Stimulated activated CD4-positive, alpha-beta T cell treated with anti-CD3 and anti-CD28 coated beads, Interleukin-15, amount 100 ng/mL, for 1 hour (primary cell): ENCODE measurements at places on chromosomes 3 and 15.

DNA sequence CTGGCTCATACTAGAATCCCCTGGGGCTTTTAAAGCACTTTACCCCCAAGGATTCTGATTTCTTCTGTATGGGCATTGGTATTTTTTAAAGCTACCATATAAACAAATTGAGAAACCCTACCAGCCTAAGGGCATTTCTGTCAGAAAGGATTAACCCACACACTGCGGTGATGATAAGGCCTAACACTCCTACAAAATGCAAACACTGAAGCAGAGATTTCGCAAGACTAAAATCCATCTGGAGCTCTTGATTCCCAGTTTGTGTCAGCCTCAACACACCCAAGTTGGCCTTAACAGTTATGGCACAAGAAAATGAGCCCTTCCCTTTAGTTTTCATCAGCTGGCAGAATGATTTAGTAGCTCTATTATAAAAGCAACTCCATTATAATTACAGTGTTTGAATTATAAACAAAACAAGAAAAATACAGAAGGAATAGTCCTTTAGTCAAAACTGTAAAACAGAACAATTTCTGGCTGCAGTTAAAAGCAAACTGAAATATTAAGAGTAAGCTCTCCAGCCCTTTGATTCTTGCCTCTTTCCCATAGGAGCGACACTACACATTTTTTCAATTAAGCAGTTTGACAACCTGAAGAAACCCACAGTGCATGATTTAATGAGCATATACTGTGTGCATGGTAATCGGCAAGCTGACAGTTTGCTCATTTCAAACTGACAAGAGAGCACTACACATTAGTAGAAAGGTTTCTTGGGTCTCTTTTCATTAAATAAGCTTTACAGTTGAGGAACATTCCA, 441.2 kb downstream of the FHIT start:
- no peak for DNase-seq

DNA sequence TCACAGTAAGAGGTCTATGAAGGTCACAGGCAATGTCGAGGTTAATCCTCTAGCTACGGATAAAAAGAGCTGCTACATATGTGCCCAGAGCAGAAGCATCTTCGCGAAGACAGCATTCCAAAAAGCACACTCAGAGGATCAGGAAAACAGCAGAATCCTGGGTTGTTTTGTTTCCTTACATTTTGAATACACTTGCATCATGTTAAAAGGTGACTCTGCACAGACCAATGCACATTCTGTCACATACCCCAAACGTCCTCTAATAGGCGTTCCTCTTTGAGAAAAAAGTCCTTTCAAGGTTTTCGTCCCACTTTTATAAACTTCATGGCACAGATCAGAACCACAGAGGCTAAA, 52.7 kb downstream of the VGLL4 start:
- DNase-seq = no peak

- DNase-seq = no peak
These were observed 5.2 kb downstream of the SST start for GRCh38 chr3:187665010-187665409.

DNA sequence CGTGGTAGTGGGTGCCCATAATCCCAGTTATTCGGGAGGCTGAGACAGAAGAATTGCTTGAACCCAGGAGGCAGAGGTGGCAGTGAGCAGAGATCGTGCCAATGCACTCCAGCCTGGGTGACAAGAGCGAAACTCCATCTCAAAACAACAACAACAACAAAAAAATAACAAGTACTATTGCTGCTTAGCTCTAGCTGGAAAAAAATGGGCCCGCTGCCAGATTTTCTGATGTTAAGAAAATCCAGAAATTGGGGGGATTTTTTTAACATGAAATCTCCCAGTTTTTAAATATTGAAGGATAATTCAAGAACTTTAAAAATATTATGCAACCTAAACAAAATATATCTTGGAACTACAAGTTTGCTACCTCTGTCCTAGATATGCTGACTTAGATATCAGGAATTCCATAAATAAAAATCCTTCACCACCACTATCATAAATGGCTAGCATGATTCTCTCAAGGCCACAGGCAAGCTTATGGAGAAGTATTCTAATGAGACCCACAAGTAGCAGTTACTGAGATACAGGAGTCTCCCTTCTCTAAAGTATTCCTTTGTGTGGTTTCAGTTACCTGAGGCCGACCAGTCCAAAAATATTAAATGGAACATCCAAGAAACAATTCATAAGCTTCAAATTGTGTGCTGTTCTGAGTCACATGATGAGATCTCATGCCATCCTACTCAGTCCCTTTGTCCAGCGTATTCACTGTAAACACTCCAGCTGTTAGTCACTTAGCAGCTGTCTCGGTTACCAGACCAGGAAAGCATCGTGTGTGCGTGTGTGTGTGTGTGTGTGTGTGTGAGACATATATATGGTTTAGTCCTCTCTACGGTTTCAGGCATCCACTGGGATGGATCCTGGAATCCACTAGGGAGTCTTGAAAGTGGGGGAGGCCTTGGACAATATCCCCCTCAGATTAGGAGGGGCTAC, 277.2 kb downstream of the TBL1XR1 start:
- DNase-seq = no peak

- DNase-seq = no peak
These were observed 36.5 kb upstream of the IGF1R start for GRCh38 chr15:98611808-98612207.
